ENCODE measurements at places on chromosomes 1 and 21.

DNA sequence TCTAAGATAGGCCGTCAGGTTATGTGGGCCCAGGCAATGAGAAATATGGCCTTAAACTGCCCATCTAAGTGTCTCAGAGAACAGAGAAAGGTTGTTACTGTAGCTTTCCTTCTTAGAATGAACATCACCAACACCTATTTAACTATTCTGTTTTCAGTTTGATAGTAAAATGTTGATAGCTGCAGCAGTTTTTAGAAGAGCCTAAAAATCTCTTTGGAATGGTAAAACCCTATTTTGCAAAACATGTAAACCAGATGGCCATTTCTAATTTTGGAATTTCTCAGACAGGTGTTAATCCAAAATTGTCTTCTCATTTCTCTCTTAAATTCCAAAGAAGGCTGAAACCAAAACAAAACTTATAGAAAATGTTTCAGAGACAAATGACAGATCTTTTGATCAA, 57.5 kb downstream of the DIPK1A start:
- no peak for DNase-seq

DNA sequence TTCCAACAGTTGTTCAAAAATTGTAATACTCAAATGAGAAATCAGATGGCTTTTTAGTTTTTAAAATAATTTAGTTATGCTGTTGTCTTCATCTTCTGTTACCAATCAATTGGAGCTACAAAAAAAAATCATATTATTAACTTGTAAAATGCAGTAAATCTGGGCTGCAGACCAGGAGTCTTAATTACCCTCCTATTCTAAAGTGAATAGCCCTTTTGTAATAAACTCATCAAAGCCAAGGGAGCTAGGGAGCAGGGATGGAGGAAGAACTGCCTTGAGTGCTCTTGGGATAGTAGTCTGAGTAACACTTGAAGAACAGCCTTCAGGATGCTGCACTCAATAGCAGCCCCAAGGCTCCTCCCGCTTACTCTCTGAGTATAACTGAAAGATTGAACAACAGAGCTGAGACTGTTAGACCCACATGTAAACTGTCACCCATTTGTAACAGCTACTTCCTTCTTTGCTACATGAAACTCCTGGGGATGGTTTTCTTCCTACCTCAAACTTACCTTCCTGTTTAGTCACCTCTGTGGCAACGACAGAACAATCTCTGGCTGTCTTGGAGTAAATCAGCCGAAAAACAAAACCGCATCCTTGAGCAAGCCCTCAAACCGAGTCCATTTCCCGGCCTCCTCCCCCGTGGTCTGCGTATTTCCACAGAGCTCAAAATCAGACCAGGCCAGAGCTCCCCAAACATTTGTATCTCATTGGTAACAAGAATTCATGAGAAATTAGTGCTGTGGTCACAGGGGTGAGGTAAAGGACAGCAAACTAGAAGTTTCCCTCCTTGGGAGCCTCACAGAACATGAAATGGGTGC, 55.9 kb downstream of the CD58 start:
- DNase-seq = peak; percentile 60

- DNase-seq = no peak
Measured at GRCh38 chr1:119737040-119737682, 25.4 kb downstream of the PHGDH start.

- DNase-seq = no peak
Measured at GRCh38 chr1:230827801-230828200, 40.5 kb downstream of the C1orf198 start.

DNA sequence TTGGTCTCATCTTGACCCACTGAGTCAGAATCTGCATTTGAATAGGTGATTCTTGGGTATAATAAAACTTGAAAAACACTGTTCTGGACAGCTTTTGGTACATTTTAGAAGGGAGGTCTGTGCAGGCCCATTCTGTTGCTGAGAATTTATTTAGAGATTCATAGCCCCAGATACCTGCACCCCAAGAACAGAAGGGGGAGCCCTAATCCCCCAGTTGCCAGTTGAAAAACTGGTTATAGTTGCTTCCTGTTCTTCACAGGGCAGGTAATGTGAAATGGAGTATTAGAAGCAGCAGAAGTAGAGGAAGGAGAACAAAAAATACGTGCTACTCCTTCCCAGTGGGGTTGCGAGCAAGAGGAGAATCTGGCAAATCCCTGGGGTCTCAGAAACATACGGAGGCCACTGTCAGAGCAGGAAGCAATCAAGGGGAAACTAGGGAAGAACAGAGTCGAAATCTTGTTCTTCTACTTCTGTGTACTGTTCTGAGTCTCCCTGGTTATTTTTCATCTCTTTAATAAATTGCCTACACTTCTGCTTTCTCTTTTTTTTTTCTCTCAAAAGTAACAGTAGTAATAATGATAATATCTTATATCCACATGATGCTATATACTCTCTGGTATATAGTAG, 4.6 kb upstream of the CLCA2 start:
- peak; percentile 58 for DNase-seq

GRCh38 chr1:19762175-19762779, 37.4 kb downstream of the TMCO4 start:
- peak; percentile 63 for DNase-seq

DNA sequence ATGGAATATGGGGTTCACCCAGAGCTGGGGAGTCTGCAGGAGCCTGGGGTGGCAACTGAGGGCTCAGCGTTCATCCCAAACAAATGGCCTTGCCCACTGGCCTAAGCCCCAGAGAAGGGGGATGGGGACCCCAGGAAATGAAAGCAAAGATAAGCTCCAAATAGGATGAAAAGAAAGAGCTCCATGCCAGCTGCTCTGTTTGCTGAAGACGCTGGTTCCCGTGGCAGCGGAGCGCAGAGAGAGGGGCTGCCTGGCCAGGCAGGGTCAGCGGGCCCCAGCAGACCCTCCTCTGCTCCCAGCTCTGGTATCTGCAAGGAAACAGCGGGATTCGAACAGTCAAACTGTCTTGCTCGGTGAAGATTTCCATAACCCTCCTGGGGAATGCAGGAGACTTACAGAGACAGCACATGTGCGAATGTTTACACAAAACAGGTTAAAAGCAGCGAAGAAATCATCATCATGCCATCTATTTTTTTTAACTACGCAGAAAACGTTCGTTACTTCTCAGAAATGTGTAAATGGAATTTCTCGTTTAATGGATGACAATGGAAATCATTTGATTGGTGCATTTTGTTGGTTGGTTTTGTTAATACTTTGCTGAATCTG, 94.4 kb downstream of the PDE9A start:
- DNase-seq = no peak

All from GM20000 (cell line).